AG09309 (cell line): ENCODE measurements at places on chromosomes 13 and 19.
A peak's percentile ranks its signal among the peaks of the same experiment; 100 is the strongest.

DNA sequence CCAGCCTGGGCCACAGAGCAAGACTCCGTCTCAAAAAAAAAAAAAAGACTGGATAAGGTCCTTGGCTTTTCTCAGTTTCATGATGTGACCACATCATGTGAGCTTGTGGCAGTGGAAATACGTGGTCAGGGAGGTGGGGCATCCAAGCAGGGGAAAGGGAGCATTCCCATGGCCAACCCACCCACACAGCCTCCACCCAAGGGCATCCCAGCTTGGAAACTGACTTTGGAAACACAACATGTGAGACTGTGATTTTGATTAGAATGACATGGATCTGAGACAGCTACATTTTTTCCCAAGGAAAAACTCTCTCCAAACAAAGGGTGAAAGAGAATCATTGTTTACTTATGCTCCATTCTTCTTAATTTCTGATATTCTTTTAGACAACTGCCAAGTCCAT is 405.0 kb upstream of the ZNF507 start:
- no peak for DNase-seq

DNA sequence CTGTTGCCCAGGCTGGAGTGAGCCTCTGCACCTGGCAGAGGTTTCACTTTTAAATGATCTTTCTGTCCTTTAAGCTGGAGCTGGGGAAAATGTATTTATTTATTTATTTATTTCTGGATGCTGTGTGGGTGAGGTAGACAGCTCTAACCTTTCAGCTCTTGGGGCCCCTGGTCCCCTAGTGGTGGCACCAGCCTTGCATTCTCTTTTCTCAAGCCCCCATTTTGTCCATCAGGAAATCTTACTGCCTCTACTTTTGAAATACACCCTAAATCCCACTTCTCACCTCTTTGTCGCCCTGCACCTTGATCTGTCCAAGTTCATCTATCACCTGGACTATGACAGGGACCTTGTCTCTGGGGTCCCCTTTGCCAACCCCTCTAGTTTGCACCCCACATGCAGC is 2.1 kb upstream of the B9D2 start:
- DNase-seq, result no peak

DNA sequence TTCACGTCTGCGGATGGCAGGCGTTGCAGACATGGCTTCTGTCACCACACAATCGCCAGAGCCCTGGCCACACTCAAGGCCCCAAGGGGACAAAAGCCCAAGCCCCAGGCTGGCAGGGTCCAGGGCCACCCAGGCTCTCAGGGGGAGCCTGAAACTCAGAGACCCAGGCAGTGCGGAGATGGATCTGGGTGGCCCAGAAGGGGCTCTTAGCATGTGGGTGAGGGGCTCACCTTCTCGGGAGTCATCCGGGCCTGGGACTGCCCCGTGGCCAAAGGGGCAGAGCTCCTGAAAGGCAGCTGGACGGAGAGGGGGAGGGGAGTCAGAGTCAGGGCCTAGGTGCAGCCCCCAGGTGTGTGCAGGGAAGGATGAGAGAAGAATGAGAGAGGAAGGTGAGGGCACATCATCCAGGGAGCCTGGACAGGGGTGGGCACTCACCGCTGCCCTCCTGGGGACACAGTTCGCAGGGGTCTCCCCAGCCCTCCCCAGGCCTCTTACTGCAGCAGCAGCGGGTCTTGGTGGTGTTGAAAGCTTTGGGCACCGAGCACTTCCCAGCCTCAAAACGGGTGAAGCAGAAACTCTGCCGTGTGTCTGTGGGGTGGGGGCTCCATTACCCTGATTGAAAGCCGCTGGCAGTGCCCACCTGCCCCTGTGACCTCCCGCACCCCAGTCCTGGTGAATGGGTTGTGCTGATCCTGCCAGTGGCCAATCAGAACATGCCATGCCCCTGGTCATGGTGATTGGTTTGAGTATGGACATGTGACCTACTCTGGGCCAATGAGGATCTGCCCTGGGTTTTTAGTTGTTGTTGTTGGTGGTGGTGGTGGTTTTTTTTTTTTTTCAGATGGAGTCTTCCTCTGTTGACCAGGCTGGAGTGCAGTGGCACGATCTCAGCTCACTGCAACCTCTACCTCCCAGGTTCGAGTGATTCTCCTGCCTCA is 37.4 kb downstream of the CCL25 start:
- DNase-seq, result no peak

- DNase-seq, result no peak
Measured at GRCh38 chr19:27652281-27652680, 1560.7 kb downstream of the UQCRFS1 start.

- DNase-seq, result no peak
Measured at GRCh38 chr19:17755977-17756670, 4.8 kb downstream of the FCHO1 start.

DNA sequence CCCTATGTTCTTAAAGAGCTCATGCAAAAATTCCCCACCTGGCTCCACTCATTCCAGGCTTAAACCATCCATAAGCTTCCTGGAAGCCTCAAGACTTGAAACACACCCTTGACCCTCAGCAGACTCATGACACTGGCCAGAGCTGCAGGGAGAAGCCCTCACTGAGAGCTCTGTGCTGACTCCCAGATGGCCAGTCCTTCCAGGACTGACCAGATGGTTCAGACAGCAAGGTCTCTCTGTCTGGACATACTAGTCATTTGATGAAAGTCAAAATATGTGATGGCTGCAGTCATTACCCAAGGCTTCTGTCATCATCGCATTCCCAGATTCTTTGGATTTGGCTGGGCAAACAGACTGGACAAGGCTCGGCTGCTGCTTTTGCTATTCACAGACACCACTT is 397.4 kb downstream of the FOXO1 start:
- no peak for DNase-seq

DNA sequence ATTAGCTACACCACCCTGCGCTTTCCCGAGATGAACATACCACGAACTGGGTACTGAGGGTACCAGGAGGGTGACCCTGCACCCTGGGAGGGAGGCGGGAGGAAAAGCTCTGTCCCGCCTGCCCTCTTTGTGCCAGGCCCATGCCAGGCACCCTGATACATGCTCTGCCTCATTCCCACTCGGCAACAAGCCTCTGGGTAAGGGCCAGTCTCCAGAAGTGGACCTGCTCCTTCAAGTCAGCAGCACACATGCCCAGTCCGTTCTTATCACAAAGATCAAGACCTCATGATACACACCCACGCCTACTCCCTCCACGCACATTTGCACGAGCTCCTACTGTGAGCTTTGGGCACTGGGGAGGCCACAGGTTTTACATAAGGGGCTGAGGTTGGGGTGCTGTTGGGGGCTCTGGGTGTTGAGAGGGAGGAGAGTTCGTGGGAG is 2.0 kb upstream of the FFAR1 start:
- DNase-seq, result no peak

DNA sequence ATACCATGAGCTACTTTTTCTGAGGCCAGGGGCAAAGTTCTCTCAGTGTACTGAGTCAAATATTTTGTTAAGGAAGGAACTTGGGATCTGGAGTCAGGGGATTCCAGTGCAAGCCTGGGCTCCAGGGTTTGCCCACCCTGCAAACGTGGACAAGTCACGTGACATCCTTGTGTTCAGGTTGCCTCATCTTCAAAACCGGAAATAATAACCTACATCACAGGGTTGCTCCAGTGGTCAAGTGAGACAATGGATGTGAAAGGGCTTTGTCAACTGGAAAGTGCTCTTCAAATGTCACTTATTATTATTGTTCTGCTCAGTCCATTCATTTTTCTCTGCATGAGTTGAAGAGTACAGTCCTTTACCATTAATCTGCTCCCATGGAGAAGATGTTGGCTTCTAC is 414.9 kb downstream of the COG6 start:
- no peak for DNase-seq

GRCh38 chr19:20414120-20414519 is 151.5 kb downstream of the ZNF737 start:
- DNase-seq, result no peak

GRCh38 chr19:615619-616018 is 17.7 kb downstream of the POLRMT start:
- DNase-seq, result no peak

DNA sequence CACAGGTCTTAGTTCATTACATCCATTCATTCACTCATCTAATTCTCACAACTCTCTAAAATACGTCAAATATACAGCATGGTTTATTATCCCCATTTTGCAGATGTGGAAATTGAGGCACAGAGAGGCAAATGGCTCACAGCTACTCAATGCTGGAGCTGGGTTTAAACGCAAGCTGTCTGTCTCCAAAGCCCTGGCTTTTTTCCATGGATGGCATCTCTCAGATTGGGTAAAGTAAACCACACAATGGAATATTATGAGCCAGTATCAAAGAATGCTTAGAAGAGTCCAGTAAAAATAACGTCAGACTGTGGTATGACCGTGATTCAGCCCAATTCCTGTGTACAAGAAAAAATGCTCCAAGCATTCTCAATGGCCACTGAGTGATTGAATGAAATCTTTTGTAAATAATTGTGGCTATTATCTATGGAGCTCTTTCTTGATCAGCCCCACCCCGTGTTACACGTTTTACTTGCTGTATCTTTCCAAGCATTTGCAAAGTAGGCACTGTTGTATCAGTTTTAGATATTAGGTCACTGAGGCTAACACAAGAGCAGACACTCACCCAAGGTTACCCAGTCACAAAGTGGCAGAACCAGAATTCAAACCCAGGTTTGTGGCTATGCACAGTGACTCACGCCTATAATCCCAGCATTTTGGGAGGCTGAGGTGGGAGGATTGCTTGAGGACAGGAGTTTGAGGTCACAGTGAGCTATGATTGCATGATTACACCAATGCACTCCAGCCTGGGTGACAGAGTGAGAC is 5.5 kb upstream of the ACP7 start:
- DNase-seq, result peak; percentile 96

- DNase-seq, result no peak
Measured at GRCh38 chr19:19068659-19069654, 5.2 kb downstream of the SLC25A42 start.

- DNase-seq, result no peak
Measured at GRCh38 chr19:2983351-2984214, 6.2 kb downstream of the TLE6 start.

DNA sequence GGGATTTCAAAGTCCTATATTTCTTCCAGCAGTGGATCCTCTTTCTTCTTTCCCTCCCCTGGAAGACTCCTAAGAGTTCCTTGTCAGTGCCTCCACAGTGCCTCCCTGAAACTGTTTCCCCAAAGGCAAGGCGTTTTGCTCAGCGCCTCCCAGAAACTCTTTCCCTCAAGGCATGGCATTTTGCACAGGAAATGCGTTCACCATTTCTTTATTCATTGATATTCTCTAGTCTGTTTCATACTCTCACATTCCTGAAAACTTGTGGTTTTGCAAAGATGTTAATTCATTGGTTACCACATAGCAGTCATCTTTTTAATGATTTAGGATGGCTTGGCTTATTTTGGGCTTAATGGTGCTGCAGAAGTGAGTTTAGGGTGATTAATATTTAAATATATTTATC is 177.3 kb upstream of the SLC10A2 start:
- no peak for DNase-seq

DNA sequence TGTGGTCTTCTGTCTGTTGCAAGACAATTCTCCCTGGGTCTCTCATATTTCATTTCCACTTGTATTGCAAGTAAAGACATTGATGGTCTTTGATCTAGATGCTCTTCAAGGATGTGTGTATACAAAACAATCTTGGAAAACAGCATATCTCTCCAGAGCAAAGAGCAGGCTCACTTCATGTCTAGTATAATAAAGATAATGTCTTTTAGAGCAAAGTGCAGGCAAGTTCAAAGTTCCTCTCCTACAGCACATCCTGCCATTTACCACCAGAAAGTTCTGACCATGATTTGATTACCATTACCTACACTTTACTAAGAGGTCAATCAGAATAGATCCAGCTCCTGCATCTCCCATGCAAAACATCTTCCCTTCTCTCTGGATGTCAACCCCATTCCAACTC is 162.8 kb downstream of the DIAPH3 start:
- DNase-seq, result no peak

DNA sequence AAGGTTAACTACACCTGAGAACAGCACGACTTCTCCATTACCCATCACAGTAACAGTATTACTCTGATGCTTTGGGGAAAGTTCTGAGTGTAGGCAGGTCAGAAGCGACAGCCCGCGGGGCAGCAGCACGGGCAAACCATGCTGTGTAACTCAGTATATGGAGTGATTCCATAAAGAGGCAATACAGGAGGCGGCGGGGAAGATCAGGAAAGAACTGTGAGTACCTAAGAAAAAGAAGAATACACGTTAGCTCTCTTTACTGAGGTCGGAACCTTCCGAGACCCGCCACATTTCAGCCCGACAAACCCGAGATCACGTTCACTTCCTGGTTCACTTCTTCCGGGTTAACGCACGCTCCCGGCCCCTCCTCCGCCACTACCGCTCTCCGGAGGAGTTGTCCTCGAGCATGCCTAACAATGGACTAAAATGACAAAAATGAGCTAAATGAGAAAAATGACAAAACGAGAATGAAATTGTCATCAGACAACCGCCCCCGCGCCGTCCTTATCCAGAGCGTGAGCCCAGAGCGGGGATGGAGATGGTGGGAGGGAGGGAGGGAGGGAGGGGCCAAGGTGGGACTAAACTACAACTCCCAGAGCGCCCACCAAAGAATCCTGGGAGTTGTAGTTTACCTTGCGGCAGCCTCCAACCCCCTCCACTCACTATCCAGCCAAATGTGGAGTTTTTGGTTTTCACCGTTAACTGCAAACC is at the start of gene MTRF1:
MTRF1 (minus strand) TSS at position 316 of the 711 bp plus-strand sequence. CDS start 2,669 bp downstream, outside the sequence.
- peak; percentile 25 for DNase-seq
